ENCODE measurements at places on chromosomes 3 and 15.

GRCh38 chr3:194956697-194957396 lies 271.2 kb downstream of the FAM43A start:
- DNase-seq = no peak

DNA sequence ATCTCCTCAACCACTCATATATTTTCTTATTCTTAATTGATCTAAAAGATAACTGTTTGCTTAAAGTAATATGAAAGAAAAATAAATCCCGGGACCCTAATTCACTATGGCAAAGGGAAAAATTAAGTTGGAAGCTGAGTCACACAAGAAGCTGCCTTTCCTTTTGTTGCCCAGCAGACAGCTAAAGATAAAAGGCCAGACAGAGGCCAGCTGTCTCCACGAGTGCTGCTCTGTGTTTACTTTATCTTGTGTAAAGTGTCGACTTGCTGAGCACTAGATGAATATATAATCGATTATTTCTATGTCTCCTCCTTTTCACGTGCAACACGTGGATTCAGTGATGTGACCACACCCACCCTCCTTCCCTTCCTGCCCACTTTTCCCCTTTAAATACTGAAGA lies 52.8 kb upstream of the NSMCE3 start:
- DNase-seq = no peak

DNA sequence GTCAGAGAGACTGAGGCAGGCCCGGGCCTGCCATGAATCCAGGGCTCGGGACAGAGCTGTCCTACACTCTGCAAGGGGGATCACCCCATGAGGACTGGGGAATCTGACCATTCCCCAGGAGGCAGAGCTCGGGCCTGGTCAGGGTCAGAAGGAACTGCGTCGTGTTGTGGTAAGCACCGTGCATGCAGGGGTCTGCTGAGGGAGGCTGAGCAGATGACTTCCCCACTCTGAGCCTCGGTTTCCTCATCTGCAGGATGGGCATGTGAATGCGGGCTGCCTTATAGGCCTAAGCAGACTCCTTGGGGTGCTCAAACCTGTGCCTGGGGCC lies 61.6 kb upstream of the IQSEC1 start:
- DNase-seq = no peak

DNA sequence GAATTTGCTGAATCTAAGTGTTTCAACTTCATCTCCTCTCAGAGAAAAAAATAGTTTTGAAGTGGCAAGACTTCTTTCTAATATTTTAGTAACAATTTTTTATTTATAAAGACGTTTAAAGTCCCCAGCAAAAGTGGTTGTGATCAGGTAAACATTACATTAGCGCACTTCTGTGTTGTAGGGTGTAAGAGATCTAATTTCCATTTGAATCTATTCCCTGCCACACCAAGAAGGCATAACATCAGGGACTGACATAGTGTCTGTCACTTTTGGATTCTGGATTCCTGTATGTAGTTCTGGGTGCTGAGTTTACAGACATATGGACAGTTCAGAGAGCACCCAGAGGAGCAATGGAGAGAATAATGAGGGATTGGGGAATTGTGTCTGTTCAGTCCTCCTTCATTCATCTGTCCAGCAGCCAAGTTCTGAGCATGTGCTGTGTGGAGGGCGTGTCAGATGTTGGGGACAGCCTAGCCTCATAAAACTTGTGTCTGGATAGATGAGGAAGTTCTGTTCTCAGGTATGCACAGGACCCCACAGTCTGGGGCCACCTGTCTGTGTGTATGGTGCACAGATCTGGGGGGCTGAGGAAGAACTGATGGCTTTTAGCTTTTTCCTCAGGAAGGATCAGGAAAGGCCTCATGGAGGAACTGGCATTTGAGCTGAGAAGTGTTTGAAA lies 65.6 kb downstream of the MAP2K5 start:
- no peak for DNase-seq

GRCh38 chr3:115284980-115285379 lies 137.9 kb upstream of the ZBTB20 start:
- DNase-seq = no peak

DNA sequence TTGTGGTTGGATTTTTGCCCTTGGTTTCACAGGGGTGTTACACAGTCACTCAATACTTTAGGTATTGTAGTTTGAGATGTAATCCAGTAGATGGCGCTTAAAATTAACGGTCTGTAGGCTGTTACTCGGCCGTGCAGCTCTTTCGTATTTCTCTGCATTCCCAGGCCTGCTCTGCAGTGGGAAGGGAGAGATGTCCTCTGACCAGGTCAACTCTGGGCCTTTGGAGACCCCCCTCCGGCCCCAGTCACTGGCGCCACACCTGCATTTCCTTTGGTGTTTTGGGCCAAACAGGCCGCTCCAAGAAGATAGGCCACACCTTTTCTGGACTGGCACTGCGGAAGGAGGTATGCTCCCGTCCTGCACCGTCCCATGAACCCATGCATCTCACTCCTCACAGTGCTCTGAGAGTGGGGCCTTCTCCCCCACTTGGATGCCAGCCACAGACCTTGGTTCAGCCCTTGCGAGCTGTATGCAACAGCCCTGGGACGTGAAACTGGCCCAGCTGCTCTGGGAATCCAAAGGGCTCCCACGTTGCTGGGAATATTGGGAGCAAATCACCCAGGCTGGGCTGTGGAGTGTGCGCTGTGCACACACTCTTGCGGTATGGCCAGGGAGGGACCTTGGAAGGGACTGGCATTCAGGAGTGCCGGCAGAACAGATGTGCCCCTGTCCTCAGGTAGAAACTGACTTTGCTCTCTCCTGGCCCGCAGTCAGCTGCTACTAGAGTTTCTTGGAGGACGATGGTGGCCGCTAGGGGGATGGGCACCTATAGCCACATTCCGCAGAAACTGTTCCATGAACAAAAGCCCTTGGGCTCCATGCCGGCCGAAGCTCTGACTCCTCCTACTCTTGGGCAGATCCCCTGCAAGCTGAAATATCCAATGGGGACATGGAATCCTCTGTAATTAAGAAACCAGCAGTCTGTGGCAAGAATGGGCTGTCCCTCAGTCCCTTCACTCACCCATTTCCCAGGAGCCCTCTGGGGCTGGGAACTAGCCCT lies 410.5 kb upstream of the CADM2 start:
- no peak for DNase-seq
